Eye (tissue), 1 donor: ENCODE measurements at places on chromosomes 13 and 19.

DNA sequence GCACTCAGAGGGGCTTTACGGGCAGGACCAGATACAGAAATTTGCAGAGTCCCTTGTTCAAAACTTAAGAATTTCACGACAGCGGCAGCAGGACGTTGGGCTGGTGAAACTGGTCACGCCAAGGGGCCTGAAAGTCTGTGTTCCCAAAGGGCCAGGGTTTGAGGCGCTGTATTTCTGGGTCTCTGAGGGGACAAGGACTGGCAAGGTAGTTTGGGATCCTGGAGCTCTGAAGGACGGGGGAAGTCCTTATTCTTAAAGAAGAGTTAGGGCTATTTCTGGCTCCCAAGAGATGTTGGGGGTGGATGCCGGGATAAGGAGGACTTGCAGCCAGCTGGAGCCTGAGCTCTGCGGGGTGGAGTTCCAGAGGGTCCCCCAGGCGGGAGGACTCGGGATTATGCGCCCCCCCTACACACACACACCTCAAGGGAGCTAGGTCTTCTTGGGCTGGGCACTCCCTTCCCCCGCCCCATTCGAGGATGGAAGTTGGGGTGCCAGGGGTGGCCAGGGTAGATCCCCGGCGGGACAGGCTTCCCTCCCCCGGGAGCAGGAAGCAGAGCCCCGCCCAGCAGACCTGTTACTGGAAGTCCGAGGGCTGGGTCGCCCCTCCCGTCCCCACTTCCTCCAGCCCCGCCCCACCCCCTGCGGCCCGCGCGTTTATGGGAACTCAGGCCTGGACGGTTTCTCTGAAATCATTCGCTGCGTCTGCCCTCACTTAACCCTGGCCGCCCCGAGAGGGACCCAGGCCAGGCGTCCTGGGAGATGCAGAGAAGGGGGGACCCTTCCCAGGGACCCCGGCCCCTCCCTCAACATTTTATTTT, 5.6 kb downstream of the BCL3 start:
- no peak for DNase-seq

DNA sequence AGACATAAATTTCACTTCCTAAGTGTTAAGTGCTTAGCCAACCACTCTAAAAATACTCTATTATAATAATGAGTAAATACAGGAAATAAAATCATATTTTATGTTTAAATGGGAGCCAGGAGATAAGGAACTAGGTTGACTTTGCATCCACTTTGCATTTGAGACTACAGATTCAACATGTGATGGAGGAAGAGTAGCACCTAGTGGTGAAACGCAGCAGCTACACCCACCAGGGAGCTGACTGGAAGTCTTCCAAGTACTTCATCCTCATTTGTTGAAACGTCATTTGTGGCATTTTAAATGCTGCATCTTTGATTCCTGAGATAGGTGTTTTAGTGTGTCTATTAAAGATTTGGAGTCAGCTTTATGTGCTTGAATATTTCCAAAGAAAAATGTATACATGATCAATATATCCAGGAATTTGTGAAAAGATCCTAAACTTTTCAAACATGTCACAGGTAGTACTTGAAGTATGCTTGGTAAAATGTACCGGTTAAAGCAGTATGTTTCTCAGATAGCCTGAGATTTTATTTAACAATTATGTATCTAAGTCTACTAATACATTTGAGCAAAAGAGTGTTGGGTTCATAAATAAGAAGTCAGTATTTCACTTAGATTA, 17.4 kb upstream of the KCTD12 start:
- DNase-seq: peak; percentile 89

DNA sequence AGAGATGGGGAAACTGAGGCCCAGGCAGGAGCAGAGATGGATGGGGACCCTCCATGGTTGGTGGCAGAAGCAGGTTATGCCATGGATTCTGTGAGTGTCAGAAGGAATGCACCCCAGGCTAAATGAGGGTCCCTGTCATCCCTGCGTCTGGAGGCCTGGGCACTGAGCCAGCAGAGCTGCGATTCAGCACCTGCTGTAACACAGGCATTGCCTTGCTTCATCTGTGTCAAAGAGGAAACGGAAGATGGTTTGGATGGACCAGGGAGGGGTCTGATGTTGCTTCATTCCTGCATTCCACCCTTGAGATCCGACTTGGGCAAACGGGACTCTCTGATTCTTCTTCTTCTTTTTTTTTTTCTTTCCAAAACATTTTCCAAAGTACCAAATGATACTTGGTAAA, 1.2 kb downstream of the C5AR1 start:
- no peak for DNase-seq

DNA sequence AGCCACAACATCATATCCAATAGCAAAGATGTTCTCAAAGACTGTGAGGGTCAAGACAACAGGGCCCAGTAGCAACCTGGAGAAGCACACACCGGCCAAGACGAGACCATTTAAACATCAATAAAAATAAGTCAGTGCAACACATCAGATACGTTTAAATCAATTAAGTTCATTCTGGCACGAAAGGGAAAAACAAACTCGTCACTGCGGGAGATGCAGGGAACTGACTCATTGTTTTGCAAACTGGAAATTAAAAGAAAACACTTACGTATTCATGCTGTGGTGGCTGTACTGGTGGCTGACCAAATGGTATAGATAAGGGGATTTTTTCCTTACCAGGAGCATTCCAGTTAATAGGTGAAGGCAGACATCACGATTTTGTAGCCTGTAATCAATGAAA, 26.3 kb upstream of the SLC15A1 start:
- DNase-seq: no peak

- no peak for DNase-seq
Measured at GRCh38 chr13:31887286-31887685, 144.3 kb upstream of the FRY start.

- DNase-seq: no peak
Measured at GRCh38 chr19:46911456-46911855, 50.7 kb downstream of the ARHGAP35 start.

- DNase-seq: no peak
Measured at GRCh38 chr13:43662976-43663375, 123.8 kb downstream of the ENOX1 start.

DNA sequence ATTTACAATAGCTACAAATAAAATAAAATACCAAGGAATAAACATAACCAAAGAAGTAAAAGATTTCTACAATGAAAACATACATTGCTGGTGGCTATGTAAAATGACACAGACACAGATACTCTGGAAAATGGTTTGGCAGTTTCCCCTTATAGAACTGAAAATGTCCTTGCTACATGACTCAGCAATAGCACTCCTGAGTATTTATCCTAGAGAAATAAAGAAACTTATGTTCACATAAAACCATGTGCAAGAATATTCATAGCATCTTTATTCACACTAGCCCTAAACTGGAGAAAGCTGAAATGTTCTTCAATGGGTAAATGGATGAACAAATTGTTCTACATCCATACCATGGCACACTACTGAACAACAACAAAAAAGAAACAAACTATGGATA, 100.2 kb upstream of the RFC3 start:
- no peak for DNase-seq

DNA sequence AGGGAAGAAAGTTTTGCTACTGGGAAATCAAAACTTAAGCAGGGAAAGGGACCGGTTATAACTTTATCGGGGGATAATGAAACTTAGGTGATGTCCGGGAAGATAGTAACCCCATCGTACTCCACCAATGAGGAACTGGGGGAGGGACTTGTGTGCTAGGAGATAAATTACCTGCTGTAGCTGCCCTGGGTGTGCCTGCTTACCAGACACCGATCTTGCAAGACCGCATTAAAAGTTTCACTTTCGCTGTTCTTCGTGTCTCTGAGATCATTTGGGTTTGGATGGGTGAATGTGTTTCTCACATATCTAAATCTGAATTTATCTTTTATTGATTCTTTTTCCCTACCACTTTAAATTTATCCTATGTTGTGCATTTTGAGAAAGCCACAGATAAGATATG, 381.4 kb downstream of the SLITRK6 start:
- DNase-seq: no peak
